ENCODE measurements at places on chromosomes 2 and 18.

DNA sequence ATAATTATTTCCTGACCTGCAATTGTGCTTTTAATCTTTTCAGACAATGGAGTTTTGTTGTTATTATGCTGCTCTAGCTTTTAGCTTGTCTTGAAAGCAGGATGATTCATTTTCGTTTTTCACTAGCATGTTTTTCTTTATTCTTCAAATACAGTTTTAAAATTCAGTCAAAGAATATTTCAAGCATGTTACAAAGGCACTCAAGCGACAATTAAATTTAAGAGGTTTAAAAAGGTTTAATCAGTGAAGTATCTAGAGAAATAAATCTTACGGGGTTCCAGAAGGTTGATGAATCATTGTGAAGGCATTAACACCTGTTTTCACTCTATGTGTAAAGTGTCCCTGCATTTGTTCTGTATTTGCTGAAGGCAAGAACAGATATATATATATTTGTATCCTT is 390.7 kb upstream of the TMEFF2 start:
- DNase-seq, result no peak

DNA sequence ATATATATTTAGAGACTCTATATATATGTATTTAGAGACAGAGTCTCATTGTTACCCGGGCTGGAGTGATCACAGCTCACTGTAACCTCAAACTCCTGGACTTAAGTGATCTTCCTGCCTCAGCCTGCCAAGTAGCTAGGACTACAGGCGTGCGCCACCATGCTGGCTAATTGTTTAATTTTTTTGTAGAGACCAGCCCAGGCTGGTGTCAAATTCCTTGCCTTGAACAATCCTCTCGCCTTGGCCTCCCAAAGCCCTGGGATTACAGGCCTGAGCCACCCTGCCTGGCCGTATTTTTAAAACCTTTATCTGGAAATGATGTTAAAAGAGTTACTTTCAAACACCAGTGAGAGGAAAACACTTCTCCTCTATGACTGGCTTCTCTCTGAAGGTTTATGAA is 30.9 kb upstream of the PGAP1 start:
- DNase-seq, result no peak

- DNase-seq, result no peak
Measured at GRCh38 chr2:201880993-201881611, 74.8 kb downstream of the CDK15 start.

GRCh38 chr18:79853993-79854364 is 56.2 kb downstream of the KCNG2 start:
- no peak for DNase-seq

DNA sequence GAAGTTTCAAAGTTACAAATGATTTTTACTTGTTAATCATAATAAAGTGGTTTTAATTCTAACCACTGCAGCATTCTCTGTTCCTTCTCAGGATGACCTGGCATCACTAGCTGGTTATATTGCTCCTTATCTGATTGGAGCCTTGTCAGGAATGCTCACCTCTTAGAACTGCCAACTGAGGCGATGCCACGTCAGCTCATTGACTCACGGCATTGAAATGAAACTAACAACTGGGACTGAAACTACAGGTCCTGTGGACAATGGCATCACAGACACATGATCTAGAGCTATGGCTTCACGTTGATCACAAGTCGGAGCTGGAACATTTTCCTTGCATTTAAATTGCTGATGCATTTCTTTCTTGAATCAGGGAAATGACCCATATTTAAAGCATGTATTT is 54.9 kb upstream of the MAP2 start:
- DNase-seq, result no peak

- DNase-seq, result no peak
Measured at GRCh38 chr18:8480506-8481328, 128.5 kb upstream of the RAB12 start.

- DNase-seq, result no peak
Measured at GRCh38 chr2:165632594-165632993, 161.5 kb downstream of the GALNT3 start.

DNA sequence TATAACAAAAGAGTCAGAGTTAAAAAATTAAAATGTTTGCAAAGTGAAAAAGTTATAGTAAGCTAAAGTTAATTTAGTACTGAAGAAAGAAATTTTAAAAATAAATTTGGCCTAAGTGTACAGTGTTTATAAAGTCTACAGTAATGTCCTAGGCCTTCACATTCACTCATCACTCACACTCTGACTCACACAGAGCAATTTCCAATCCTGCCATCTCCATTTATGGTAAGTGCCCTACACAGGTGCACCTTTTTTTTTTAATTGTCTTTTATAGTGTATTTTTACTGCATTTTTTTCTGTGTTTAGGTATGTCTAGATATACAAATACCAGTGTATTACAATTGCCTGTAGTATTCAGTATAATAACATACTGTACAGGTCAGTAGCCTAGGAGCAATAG is 562.9 kb downstream of the PIK3C3 start:
- DNase-seq, result no peak

DNA sequence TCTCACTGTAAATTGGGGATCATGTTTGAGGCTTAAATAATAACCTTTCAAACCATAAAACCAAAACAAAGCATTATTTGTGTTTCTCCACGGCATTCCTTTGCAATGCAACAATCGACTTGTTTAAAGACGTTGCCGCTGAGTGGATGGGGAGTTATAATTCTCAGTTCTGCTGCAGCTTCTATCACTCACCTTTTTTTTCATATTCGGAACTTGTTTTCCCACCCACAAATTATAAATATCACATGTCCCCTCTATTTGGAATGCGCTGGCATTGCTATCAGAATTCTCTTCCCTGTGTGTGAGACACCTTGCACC is 372.8 kb upstream of the SMIM21 start:
- DNase-seq, result no peak
